ENCODE measurements at places on chromosomes 5 and 9.

- peak; percentile 52 for DNase-seq
Measured at GRCh38 chr9:134390537-134390936, 64.3 kb downstream of the RXRA start.

DNA sequence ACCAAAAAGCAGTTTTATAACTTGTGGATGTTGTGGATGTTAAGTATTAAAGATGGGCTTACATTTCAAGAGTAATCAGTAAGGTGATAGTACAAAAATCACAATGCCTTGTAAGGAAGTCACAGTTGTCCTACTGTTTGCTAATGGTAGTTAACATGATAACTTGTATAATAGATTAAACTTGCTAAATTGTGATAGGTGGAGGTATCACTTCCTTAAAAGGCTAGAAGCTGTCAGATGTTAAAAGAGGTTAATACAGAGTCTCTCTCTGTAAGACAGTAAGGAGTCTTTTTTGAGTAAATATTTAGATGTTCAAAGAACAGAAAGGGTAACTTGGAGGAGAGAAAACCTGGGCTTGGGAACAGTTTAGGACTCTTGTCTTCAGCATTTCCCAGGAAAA is 14.2 kb upstream of the MACIR start:
- no peak for DNase-seq

DNA sequence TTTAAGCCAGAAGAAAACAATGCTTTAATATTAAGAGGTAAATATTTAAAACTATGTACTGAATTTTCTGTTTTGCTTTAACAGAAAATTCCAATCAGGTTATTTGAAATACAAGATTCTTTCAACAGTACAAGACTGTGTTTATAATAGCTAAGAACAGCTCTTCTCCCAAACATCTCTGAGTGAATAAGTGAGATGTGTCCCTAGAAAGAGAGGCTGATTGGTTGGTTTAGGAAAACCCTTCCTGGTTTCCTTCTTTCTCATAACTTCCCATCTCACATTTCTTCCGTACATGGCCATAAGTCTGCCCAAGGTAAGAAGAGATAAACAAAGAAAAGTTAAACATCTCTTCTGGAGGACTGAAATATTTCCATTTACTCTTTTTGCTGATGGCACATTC is 145.9 kb downstream of the FANCC start:
- no peak for DNase-seq

GRCh38 chr9:2134391-2134790 is 119.2 kb downstream of the SMARCA2 start:
- DNase-seq = no peak

DNA sequence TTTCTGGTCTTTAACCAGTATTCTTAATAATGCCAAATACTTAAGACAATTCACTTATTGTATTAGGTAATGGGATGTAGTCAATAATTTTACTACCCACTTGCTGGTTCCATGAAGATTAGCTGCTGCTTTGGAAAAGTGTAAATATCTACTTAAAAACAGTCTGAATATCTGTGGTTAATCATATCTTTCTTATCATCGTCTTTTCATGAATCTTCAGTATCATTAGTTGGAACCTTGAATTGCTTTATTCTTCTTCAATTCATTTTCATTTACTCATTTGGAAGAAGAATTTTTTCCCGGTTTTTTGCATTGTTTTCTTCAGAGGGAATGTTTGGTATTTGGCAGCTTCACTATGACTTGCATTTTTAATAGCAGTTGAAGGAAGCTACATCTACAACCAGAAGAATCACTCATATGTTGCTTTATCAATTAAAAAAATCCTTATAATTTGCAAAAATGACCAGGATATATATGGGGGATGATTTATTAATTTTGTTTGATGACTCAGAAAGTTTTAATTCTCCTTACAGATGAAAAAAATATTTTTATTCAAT is 1398.3 kb upstream of the CDH6 start:
- no peak for DNase-seq

DNA sequence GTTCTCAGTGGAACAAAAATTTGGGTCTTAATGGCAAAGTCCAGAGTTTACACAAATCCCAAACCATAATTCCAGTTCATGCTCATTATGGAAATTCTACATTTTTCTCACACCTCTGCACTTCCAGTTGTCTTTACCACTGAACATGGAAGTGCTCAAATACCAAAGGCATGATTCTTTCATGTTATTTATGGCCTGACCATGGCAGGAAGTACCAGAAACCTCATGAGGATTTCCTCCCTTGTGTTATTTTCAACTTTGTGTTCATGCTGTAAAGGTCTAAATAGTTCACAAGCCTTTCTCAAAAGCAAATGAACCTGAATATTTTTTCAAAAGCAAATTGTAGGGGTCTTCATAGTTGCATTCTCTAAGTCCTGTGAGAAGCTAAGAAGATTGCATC is 82.0 kb upstream of the ITGA1 start:
- DNase-seq = no peak

- no peak for DNase-seq
Measured at GRCh38 chr9:6956879-6957278, 199.1 kb downstream of the KDM4C start.

GRCh38 chr9:125993466-125993865 is 246.3 kb downstream of the PBX3 start:
- no peak for DNase-seq
